Forelimb muscle (tissue), 1 donor: ENCODE measurements at places on chromosomes 5 and 9. TPM values are rescaled to one million over a fixed set of nuclear protein-coding genes. Genes with fewer than 3 reads are reported as not detected.

The ADRA1B gene
- polyA plus RNA-seq, result 0.24 TPM

- DNase-seq, result no peak
These were observed 661.4 kb upstream of the KLF4 start for GRCh38 chr9:108150736-108151586.

The PDE8B gene
- 3.9 TPM for polyA plus RNA-seq

GRCh38 chr9:129498451-129499384 is 122.2 kb downstream of the C9orf50 start:
- no peak for DNase-seq

DNA sequence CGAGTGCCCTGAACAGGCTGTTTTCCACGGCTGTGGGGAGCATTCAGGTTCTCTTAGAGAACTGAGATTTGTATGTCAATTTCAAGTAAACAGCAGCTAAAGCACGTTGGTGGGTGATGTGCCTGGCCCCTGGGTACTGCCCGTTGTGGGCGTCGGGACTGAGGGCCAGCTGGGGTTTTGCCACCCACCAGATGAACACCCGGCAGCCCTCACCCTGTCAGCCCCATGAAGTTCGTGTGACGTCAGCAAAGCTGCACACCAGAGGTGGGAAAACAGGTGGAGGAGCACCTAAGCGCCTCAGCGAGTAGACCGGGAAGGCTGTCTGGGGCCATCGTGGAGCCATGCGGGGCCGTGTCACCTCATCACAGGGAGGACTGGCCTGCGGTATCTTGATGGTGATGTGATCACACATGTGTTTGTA is 9.2 kb downstream of the CEP72 start:
- DNase-seq, result no peak

The SLC25A51 gene
- 12.5 TPM for polyA plus RNA-seq

DNA sequence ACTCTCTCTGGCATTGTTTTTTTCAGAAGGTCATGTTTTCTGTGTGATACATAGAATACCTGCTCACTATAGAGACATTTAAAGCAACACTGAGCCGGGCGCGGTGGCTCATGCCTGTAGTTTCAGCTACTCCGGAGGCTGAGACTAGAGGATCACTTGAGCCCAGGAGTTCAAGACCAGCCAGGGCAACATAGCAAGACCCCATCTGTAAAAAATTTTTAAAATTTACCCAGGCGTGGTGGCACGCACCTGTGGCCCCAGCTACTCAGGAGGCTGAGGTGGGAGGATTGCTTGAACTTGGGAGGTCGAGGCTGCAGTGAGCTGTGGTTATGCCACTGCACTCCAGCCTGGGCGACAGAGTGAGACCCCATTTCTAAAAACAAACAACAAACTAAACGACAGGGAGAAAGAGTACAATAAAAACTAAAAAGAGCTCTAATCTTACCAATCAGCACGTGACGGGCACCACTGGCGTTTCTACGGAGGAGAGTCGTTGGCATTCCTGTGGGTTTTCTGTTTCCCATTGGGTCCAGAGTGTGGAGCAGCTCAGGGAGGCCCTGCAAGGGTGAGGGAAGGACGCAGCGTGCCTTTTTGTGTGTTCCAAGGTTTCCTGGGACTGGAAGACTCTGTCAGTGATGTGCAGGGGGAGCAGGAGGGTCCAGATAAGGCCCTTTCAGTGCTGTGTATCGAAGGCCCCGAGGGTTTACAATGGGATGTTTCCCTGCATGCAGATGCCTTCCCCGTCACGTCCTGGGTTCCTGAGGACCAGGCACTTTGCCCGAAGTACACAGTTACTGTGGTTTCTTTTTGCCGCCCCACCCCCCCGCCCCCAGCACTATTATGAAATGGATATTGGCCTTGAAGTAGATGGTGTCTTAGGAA is 7.2 kb upstream of the RNU6ATAC start:
- no peak for DNase-seq

The SH2D3C gene
- 16.5 TPM for polyA plus RNA-seq

DNA sequence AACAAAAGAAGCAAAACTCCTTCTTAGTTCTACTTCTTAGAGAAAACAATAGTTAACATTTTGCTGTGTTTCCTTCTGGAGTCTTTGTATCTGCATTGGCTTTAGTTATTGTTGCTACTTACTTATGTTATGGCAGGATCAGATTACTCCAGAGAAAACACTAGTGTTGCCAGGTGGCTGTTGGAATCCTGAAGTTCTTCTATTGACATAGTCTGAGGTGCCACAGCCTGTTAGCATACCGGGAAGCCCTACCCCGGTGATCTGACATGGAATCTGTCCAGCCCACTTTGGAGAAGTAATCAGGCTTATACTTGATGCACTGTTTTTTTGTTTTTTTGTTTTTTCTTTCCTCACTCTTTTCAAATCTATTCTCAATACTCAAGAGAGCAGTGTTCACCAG is 68.5 kb upstream of the CEP78 start:
- no peak for DNase-seq

The MEGF10 gene
- 43.0 TPM for polyA plus RNA-seq

The GMCL2 gene
- polyA plus RNA-seq, result not detected

DNA sequence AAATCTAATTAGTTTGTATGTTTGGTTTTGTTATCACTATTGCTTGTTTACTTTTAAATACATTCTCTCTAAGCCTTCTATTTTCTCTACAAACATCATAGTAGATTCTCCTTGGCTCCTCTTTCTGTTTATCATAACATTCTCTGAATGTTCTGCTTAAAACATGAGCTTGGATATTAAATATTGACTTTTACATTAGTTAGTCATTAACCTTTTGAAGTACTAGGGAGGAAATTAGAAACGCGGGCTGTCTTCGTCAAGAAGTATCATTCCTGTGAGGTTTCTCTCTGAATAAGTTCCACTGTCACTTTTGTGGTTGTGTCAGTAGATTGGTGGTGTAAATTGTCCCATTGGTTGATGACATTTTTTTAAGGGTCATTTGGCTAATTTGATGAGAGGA is 821.5 kb downstream of the EFNA5 start:
- DNase-seq, result no peak

The CTNND2 gene
- polyA plus RNA-seq, result 0.75 TPM

The TEX48 gene
- polyA plus RNA-seq, result not detected
